ENCODE measurements at places on chromosomes 2 and 18.

GRCh38 chr18:2337552-2338141 lies 233.7 kb downstream of the METTL4 start:
- no peak for DNase-seq

DNA sequence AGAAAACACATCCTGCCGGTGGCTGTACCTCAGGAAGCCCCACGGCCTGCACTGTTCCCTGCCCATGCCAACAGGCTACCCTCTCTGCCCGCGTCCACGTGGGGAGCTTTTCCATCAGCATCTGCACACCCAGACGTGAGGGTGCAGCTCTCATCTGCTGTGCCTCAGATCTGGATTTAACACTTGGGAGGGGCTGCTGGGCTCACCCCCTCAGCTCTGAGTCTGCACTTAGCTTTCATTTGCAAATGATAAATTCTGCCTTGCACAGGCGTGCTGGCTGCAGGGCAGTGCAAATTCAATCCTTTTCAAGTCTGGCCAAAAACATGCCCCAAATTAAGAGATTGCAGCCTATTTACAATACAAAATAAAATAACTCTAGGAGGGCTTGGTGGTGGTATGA lies 245.7 kb downstream of the TWIST2 start:
- DNase-seq = no peak

DNA sequence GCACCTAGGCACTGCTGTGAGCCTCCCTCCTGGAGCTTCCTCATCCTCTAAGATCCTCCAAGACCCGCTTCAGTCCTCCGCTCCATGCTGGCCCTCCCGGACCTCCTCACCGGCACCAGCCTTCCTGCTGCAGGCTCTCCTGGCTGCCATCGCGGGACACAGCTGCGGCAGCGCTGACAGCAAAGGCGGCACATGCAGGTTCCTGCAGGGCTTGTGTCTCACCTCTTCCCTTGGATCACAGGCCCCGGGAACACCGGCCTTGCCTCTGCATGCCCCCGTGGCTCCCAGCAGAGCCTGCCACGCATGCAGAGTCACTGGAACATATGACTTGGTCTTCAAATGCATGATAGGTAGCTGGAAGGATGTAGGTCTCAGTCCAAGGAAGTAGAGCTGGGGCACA lies 67.2 kb downstream of the PTGR3 start:
- DNase-seq = no peak

DNA sequence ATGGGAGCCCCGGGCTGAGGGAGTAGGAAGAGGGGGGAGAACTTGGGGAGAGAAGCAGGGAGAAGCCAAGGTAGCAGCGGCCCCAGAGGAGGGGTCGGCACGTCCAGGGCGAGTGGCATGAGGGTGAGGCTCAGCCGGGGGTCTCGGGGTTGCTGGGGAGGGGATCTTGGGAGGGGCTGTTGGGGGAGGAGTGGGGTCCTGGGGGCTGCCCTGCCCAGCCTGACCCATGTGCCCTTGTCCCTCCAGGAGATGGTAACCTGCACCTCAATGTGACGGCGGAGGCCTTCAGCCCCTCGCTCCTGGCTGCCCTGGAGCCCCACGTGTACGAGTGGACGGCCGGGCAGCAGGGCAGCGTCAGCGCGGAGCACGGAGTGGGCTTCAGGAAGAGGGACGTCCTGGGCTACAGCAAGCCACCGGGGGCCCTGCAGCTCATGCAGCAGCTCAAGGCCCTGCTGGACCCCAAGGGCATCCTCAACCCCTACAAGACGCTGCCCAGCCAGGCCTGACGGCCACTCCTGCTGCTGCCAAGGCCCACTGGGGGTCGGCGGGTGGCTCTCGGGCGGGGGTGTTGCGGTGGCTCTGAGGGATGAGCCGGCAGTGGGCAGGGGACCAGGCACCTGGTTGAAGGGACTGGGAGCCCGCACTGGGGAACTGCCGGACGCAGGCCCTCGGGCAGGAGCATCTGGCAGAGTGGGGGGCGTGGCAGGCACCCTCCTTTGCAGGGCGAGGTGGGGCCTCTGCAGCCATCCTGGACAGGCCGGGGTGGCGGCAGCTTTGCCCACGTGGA lies 9.0 kb upstream of the GAL3ST2 start:
- no peak for DNase-seq

DNA sequence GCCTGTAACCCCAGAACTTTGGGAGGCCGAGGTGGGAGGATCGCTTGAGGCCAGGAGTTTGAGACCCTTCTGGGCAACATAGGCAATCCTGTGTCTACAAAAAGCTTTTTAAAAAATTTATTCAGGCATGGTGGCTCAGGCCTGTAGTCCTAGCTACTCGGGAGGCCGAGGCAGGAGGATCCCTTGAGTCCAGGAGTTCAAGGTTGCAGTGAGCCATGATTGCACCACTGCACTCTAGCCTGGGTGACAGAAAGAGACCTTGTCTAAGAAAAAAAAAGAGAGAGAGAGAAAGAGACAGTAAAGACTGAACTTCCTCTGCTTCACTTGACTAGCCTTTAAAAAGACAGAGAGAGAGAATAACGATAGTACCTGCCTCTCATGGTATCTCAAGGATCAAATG lies 62.4 kb downstream of the INPP5D start:
- no peak for DNase-seq
